CD4-positive, alpha-beta T cell treated with Interleukin-15 for 4 hours (primary cell): ENCODE measurements at places on chromosomes 1 and 21.
A peak's percentile ranks its signal among the peaks of the same experiment; 100 is the strongest.

GRCh38 chr1:12386130-12386529 is 156.3 kb downstream of the VPS13D start:
- DNase-seq, result peak; percentile 69

- no peak for DNase-seq
These were observed 16.9 kb downstream of the NUAK2 start for GRCh38 chr1:205304695-205305070.

GRCh38 chr21:40563900-40564299 is 283.1 kb downstream of the DSCAM start:
- no peak for DNase-seq

DNA sequence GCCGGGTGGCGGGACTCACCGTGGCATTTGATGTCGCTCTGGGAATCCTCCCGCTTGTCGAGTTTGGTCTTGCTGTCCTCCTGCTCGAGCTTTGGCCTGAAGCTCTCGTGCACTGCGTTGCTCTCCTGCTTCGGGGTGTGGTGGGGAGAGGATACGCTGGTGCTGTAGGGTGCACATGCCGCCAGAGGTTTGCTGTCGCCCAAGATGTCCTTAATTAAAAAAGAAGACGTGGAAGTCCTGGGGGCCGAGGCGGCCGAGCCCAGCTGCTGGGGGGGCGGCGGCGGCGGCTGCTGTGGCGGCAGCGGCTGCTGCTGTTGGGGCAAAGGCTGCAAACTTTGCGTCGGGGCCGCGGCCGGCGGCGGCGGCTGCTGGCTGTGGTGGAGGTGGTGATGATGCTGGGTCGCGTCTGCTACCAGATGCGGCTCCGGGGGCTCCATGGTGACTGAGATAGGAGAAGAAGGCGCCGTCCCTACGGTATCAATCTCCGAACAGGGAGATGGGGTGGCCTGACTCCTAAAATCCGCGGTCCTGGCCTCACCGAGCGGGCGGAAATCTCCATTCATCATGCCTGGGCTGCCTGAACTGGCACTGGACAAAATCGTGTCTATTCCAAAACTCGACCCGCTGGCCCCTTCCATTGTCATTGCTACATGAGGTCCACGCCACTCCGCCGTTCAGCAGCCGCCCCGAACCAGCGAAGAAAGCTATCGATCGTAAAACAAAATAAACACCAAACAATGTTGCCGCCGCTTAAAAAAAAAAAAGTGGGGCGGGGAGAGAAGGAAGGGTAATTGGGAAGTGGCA is at the start of gene BARHL2:
Gene BARHL2, minus strand, starts transcription at position 751 of the 804 bp plus-strand sequence. Its CDS starts 107 bp downstream, at position 644.
- no peak for DNase-seq

- no peak for DNase-seq
These were observed 52.7 kb downstream of the PLPP3 start for GRCh38 chr1:56526571-56527174.

DNA sequence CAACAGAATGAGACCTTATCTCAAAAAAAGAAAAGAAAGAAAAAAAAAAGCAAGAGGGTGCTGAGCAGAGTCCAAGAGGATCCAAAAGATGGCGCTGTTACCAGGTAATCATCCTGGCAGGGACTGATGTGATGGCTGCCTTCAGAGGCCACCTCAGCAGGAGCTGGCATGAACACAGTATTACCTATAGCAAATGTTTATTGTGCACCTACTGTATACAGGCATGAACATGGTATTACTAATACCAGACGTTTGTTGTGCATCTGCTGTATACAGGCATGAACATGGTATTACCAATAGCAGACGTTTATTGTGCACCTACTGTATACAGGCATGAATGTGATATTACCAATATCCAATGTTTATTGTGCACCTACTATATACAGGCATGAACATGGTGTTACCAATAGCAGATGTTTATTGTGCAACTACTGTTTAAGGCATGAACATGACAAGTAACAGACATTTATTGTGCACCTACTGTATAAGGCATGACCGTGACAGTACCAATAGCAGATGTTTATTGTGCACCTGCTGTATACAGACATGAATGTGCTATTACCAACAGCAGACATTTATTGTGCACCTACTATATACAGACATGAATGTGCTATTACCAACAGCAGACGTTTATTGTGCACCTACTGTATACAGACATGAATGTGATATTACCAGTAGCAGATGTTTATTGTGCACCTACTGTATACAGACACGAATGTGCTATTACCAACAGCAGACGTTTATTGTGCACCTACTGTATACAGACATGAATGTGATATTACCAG is 115.1 kb upstream of the TMEM51 start:
- DNase-seq, result no peak

- DNase-seq, result no peak
These were observed 2.3 kb upstream of the BATF3 start for GRCh38 chr1:212701910-212702309.

DNA sequence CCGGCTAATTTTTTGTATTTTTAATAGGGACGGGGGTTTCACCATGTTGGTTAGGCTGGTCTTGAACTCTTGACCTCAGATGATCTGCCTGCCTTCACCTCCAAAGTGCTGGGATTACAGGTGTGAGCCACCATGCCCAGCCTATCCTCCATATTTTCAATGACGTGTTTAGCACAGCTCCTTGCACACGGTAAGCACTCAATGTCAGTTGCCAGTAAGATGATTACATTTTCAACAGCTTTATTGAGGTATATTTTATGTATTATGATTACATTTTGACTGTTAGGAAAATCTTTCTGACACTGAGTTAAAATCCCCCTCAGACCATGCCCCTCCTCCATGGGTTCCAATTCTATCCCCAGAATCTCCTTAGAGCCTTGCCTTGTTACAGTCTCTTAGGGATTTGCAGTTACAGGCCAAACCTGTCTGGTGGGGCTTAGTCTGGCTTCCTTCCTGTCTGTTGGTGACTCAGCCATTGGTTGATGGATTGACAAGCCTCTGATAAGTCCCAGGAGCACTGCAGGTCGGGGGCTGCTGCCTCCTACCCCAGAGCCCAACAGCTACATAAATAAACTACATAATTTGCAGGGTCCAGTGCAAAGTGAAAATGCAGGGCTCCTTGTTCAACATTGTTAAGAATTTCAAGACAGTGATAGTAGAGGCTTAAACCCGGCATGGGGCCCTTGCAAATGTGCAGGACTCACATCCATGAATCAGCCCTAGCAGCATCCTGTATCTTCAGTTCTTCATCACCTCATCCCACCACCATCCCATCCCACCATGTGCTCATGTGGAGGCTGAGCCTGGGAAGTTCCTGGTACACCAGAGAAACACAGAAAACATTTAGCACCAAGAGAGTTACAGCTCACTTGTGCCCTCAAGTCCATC is 23.4 kb downstream of the COA7 start:
- DNase-seq, result peak; percentile 9

GRCh38 chr1:83418558-83418957 is 580.4 kb downstream of the TTLL7 start:
- DNase-seq, result no peak

DNA sequence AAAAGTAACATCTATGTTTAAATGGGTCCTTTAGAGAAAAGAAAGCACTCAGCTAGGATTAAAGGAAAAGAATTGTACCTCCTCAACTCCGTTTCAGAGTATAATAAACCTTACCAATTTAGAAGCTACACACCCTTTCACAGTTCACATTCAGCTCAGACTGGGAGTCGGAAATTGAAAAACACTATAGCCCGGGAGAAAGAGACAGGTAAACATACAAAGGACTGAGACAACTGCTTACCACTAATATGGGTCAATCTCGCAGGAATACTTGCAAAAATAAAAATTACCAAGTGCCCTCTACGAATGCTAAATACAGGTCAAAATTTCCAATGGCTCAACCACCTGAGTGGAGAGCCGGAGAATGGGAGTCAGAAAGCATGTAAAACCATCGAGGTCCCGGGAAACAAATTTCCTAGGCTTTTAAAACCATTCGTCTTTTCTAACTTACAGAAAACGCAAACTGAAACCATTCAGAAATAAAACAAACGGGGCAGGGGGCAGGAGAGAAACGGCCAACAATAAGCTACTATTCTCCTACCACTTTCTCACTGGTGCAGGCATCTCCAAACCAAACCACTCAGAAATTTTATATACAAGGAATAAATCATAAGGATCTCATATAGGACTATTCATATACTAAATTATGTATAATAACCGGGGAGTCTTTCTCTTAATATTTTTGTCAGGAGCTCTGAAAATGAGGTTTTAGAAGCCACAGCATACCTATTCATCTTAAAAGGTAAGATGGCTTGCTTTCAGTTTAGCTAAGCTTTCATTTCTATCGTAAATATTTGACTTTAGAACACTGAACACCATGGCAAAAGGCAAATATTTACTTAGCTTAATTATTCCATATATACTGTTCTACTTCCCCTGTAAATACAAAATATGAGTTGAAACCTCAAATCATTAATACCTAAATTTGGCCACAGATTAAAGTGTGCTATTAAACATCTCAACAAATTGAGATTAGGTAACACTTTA is 136.5 kb downstream of the RERE start:
- no peak for DNase-seq

DNA sequence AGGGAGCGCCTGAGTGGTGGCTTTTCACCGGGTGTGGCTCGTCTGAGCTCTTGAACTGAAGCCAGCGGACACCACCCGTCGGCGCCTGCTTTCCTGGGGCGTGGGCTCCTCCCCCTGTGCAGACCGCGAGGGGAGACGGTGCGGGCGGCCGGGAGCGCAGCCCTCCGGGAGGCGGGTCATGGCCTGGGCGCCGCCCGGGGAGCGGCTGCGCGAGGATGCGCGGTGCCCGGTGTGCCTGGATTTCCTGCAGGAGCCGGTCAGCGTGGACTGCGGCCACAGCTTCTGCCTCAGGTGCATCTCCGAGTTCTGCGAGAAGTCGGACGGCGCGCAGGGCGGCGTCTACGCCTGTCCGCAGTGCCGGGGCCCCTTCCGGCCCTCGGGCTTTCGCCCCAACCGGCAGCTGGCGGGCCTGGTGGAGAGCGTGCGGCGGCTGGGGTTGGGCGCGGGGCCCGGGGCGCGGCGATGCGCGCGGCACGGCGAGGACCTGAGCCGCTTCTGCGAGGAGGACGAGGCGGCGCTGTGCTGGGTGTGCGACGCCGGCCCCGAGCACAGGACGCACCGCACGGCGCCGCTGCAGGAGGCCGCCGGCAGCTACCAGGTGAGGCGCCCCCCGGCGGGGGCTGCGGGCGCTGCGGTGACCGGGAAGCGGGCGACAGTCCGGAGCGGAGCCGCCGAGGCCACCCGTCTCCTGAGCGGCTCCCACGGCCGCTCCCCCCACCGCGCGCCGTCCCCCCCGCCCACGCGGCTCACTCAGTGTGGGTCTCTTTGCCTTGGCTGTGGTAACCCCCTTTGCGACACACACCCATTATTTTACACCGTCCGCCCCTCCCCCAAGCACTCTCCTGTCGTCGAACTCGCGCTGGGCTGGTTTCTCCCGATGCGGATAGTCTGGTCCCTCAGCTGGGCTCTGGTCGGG is at the start of gene TRIM58:
Gene TRIM58, plus strand, starts transcription at position 119 of the 916 bp plus-strand sequence. Its CDS starts 60 bp downstream, at position 179.
- DNase-seq, result no peak

DNA sequence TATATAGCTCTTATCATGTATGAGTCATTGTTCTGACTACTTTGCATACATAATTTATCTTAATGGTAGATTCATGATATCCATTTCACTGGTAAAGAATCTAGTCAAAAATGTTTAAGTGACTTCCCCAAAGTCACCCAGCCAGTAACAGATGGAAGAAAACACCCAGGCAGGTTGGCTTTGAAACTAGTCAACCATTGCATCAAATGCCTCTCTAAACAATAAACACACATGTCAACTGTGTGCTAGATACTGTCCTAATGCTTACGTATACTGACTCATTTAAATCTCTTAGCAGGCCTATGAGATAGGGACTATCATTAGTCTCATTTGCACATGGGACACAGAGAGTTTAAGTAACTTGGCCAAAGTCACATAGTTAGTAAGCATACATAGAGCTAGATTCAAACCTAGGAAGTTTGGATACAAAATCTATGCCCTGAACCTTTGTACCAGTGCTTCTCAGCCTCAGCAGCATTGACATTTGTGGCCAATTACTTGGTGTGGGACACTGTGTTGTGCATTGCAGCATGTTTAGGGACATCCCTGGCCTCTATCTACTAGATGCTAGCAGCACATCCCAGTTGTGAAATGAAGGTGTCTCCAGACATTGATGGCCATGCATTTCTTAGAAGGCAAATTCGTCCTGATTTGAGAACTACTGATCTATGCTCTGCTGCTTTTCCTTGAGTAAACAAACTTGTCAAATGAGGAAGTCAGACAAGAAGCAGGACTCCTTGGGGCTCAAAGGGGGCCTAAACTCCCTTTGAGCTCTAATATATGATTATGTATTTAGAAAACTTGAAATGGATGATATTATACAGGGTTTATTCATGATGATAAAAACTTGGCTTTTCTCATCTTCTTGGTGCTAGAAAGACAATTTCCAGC is 316.3 kb downstream of the KCNH1 start:
- DNase-seq, result no peak

- no peak for DNase-seq
These were observed 162.9 kb upstream of the GJB5 start for GRCh38 chr1:34591751-34592629.

- no peak for DNase-seq
These were observed 4.6 kb downstream of the KCNC4 start for GRCh38 chr1:110214454-110215404.

DNA sequence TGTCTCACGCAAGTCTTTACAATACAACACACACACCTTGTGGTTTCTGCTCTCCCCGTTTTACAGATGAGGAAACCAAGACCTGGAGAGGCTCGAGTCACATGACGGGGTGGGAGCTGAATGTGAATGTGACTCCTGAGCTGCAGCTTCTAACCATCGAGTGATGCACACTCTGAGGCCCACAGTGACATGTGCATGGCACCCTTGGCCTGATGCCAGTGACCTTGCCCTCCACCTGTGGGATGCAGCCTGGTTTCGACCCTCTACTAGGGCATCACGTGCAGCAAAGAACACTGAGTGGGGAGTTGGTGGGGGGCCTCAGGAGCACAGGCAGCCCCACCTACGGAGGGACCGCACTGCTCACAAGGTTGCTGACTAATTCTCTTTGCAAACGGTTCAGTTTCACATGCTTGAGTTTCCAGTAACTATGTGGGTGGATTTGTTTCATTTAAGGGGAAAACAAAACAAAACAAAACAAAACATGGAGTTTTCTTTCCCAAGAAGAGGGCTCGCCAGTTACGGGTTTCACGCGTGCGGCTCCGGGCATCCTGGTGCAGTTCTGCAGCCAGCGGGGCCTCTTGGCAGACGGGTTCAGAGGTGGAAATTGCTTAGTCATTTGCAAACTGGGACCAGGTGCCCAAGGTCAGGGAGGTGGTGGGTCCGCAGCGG is 22.9 kb downstream of the SPSB1 start:
- peak; percentile 5 for DNase-seq

DNA sequence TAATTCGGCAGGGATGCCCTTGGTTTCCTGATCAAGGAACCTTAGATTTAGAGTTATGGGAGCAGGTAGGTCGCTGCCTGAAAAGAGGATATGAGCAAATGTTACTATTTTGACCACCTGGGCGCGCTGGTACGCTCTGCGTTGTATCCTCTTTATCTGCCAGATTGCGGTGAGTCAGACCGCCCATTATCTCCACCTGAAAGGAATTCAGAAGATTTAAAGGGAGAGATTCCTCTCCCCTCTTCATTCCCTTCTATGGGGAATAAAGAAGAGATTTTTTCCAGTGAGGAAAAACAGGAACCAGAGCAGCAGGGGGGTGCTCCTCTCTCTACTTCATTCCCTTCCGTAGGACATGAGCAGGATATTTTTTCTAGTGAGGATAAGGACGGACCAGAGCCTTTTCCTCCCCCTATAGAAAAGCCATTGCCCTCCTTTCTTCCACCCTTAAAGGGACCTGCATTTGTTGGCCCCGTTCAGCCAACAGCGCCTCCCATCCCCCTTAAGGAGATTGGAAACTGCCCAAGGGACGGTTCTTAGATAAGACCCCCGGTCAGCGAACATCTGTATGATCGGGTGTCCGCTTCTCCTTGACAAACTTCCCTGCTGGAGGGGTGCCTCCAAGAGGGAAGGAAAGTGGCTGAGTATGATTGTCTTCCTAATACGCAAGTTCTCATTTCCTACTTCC is 34.1 kb downstream of the CLCA1 start:
- peak; percentile 17 for DNase-seq
